ENCODE measurements at places on chromosomes 12 and 14.

GRCh38 chr12:131415781-131416180 lies 295.1 kb upstream of the SFSWAP start:
- no peak for DNase-seq

GRCh38 chr12:124651516-124652273 lies 84.3 kb upstream of the NCOR2 start:
- no peak for DNase-seq

DNA sequence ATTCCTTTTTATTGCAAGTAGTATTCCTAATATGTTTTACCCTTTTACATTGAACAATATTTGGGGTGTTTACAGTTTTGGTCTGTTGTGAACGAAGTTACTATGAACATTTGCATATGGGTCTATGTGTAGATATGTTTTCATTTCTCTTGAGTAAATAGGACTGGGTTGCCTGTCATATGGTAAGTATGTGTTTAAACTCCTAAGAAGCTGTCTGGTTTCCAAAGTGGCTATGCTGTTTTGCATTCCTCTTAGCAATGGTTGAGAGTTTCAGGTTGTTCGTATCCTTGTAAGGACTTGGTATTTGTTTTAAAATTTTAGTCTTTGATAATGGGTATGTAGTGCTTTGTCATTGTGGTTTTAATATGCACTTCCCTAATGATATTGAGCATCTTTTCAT lies 6.3 kb downstream of the METAP2 start:
- DNase-seq, result no peak

GRCh38 chr12:109717390-109718357 lies 4.0 kb downstream of the FAM222A start:
- DNase-seq, result no peak

DNA sequence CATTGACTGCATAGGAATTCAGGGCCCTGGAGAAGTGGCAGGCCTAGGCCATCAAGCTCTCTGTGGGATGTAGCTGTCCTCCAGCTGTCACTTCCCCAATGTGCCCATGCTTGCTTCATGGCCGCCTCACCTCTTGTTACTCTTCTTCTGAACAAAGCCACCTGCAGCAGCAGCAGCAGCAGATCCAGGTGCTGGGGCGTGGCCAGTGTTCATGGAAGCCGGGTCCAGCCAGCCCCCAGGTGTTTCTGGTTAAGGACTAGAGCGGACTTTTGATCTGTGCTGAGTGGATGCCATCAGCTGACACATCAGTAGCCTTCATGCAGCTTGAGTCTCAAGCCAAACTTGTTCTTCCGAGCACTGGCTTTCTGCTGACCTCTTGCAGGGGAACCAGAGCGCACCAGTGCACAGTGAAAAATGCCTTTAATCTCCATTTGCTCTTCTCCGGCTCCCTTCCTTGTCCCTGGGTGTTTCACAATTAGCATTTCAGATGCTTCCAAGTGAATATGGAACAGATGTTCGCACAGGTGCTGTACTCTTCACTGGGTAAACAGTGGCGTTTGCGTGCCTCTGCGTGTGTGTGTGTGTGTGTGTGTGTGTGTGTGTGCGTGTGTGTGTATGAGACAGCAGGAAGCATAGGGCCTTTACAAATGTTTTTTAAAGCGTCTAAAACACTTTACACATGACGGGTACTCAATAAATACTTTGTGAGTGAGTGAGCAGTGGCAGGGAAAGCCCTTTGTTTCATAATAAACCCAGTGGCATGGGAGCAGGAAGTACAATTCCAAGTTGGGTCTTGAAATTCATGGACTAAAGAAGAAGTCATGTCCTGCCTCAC lies 20.1 kb downstream of the TPCN1 start:
- no peak for DNase-seq

GRCh38 chr14:40983604-40984003 lies 623.1 kb upstream of the LRFN5 start:
- no peak for DNase-seq

GRCh38 chr12:171743-172676 lies 41.9 kb downstream of the SLC6A12 start:
- no peak for DNase-seq

GRCh38 chr14:60647081-60647836 lies 2.0 kb downstream of the SIX1 start:
- DNase-seq, result no peak

DNA sequence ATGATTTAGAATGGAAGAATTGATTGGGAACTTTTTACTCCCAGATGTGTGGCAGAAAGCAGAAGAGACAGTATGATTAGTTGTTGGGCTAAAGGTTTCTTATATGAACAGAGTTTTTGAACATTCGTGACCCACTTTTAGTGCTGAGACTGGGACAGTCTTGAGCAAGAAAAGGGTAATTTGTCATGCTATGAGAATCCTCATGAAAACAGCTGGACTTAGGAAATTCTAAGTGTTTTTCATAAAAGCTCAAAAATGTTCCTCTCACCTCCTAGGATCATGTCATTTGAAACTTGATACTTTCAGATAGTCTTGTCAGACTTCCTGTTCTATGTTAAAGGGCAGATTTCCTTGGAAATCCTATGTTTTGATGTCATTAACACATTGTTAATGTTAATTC lies 86.1 kb downstream of the MGAT4C start:
- DNase-seq, result no peak
